ENCODE measurements at places on chromosomes 1 and 21.

GRCh38 chr1:78322928-78323680 lies 167.7 kb upstream of the PTGFR start:
- DNase-seq, result no peak

DNA sequence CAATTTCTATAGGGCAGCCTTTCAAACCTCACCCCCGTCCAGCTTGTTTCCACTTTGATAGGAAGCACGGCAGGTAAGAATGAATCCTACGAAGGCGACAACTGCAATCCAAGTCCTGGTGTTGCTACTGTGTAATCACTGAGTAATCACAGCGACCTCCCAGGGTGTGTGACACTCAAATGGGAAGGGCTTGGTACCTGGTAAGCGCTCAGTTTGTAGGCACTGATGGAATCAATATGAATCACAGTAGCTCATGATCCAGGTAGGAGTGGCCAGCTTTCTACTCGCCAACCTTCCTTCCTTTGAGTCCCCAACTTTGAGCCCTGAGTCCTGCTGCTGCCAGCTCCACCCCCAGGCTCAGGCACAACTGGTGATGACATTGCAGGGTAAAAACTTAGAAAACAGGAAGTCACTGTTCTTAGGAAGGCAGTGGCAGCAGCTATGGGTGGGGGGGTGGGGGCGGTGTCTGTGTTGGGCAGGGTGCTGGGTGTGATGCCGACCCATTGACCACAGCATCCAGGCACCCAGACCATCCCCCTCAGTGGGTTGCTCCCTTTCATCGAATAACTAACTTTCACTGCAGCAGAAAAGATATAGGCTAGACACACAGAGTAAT lies 70.7 kb downstream of the CD247 start:
- peak; percentile 68 for DNase-seq

GRCh38 chr21:43903451-43904091 lies 38.5 kb downstream of the AGPAT3 start:
- no peak for DNase-seq

GRCh38 chr1:240178366-240178765 lies 86.7 kb downstream of the FMN2 start:
- DNase-seq, result no peak

DNA sequence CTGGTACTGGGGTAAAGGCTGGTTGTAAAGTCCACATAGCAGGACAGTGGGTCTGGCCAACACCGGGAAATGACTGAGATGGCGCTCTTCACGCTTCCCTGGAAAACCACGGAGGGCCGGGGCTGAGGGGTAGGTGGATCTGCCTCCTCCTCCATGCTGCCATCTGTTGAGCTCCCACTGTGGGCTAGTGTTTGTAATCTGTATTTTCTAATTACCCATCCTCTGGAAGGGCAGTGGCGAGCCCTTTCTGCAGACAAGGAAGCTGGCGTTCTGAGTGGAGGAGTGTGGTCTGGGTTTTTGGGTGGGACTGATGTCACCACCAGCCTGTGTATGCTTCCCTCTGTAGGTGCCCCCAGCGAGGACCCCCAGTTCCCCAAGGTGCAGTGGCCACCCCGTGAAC lies 34.1 kb upstream of the LHX4 start:
- DNase-seq, result no peak

- DNase-seq, result no peak
These were observed 20.4 kb upstream of the OR6N2 start for GRCh38 chr1:158801396-158801795.

All from T-helper 2 cell (primary cell).